Activated CD8-positive, alpha-beta memory T cell treated with anti-CD3 and anti-CD28 coated beads, Interleukin-2, amount 50 U/mL, for 4 hours (primary cell): ENCODE measurements at places on chromosomes 7 and 10.

- no peak for DNase-seq
Observed at GRCh38 chr7:44134943-44135628, 6.0 kb downstream of the MYL7 start.

DNA sequence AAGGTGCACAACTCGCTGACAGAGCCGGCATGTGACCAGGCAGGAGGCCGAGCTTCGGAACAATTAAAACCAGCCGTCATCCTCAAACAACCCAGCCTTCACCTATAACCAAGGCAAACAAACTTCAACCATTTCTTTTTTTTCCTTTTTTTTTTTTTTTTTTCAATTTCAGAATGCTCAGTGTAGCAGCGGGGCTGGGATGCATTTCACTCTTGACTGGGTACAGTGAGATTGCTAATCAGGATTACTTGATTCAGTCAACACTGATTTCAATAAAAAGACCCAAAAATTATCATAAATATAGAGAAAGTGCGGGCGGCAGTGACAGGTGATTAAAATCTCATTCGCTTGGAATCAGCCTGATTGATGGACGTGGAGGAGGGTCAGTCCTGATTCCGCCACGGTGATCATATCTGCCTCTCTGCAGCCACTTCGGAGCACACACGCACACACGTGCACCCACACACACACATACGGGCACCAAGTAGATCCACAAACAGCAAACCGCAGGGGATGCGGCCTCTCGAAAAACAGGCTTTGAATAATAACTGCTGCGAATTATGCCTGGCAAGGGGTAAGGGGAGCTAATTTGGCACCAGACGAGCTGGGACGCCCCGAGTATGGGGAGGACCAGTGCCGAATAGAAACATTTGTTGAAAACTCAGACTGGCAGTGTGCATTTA, 31.2 kb downstream of the EBF3 start:
- DNase-seq: no peak

GRCh38 chr7:85183296-85183695, 3.6 kb downstream of the SEMA3D start:
- no peak for DNase-seq

- no peak for DNase-seq
Observed at GRCh38 chr7:51033727-51034520, 251.2 kb upstream of the GRB10 start.

- DNase-seq: no peak
Observed at GRCh38 chr7:1725199-1725690, 55.2 kb downstream of the ELFN1 start.

DNA sequence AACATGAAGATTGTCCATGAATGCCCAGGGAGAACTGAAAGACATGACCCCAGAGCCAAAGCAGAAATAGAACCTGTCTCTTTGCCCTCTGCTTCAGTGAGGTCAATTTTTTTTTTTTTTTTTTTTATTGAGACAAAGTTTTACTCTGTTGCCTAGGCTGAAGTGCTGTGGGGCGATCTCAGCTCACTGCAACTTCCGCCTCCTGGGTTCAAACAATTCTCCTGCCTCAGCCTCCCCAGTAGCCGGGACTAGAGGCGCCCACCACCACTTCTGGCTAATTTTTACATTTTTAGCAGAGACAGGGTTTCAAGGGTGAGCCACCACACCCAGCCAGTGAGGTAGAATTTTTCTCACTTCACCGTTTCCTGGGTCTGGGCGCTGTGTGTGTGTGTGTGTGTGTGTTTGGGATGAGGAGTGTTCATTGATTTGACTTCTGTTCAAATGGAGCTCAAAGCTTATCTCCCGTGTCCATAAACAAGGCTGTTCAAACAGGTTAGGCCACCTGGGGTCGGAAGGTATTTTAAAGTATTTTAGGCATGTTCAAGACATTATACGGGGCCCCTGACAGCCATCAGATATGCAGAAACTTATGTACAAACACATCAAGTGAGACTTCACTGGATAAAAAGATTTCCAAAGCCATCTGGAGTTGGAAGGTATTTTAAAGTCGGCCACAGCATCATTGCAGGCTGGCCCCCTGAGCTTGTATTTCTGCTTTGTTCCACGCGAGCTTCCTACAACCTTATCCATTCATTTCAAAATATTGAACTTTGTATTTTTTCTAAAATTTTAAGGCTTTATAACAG, 93.8 kb downstream of the MAP3K8 start:
- no peak for DNase-seq

- DNase-seq: no peak
Observed at GRCh38 chr10:29102233-29102632, 186.6 kb upstream of the LYZL1 start.

GRCh38 chr7:55555160-55555559, 17.1 kb downstream of the VOPP1 start:
- no peak for DNase-seq

- no peak for DNase-seq
Observed at GRCh38 chr7:17633067-17633466, 307.2 kb downstream of the SNX13 start.

DNA sequence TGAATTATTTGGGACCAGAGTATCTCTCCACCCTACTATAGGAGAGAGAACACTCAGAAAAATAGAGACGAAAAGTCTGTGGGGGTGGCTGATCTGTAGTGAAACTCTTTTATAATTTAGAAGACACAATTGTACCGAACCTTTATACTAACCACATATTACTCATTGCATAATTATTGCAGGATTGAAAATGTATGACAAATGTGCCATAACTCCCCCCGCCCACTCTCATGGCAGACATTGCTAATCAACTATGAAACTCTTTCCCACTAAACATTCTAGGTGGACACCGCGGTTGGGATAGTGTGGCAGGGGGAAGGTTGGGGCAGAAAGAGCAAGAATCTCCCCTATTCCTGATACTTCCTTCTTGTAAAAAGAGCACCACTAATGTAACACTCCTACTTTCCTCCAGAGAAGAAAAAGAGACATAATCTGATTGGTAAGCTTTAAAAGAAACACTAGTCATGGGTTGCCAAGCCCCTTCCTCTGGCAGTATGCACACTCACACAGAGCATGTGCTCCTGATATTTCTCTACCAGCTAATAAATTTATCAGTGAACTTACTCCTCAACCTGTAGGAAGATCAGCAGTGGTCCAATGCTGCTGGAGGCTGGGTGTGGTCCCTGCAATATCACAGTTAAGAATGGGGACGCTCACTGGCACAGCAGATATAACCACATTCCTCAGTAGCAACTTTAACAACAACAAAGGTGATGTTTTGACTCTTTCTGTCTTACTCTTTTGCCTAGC, 18.7 kb upstream of the ARID5B start:
- DNase-seq: peak; percentile 33

DNA sequence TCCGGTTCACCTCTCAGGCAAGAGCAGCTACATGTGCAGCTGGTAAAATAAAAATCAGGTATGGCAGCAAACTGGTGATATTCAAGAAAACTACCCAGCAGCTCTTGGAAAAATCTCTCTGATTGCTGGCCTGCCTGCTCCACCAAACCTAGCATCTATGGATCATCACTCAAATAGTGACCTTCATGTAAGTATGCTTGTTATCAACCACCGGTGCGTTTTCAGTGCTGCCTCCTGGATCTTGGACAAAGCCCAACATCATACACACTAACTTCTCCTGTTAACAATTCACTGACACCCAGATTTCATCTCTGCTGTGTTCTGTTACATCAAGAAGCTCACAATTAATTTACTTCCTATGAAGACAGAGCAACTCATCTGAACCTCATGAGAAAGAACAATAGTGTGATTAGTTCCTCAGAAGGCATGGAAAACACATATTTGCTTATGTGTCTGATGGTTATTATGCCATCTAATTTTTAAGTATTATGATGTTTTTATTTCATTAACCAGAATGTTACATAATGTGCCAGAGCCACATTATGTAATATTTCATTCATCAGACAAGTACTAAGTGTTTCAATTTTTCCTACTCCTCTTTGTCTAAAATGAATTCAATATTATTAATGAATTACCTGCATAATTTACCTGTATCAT, 8.8 kb downstream of the CDK6 start:
- no peak for DNase-seq

GRCh38 chr10:118473305-118473960, 122.0 kb downstream of the PRLHR start:
- DNase-seq: no peak

DNA sequence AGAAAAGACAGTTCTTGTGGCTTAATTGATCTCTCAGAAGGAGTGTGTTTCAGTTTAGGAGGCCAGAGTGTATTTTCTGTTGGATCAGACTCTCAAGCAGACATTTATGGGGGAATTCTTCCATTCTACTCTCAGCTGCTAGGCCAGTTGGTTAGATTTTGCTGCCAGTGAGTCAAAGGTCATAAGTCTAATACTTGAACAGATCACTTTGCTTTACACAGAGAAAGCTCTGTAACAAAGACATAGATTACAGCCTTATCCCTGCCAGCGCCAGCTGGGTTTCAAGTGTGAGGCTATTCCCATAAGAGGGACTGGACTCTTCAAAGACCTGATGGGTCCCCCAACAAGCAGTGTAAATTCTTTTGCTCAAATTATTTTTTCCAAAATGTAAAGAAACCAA, 145.6 kb upstream of the SEMA3C start:
- DNase-seq: no peak

DNA sequence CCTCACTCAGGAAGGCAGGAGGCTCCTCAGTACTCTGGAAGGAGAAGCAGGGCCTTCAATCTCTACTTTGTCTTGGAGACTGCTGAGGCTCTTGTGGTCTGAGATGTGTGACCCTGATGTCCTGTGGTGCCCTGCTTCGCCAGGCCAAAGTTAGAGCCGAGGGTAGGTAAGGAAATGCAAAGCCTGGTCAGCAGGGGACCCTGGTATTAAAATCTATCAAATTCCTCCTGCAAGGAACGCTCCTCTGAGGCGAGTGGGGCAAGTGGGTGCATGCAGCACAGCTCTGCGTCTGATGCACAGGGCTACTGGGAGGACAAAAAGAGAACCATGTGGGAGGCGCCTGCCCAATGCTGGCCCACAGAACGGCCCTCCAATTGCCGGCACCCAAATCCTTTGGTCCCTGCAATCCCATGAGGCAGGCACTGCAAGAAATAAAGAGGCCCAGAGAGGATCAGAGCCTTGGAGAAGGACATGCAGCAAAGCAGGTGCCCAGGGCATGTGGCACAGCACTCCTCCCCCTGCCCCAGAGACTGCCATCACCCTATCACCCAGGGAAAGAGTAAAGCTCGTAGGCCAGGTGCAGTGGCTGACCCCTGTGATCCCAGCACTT, 23.1 kb upstream of the ZMIZ1 start:
- DNase-seq: no peak

DNA sequence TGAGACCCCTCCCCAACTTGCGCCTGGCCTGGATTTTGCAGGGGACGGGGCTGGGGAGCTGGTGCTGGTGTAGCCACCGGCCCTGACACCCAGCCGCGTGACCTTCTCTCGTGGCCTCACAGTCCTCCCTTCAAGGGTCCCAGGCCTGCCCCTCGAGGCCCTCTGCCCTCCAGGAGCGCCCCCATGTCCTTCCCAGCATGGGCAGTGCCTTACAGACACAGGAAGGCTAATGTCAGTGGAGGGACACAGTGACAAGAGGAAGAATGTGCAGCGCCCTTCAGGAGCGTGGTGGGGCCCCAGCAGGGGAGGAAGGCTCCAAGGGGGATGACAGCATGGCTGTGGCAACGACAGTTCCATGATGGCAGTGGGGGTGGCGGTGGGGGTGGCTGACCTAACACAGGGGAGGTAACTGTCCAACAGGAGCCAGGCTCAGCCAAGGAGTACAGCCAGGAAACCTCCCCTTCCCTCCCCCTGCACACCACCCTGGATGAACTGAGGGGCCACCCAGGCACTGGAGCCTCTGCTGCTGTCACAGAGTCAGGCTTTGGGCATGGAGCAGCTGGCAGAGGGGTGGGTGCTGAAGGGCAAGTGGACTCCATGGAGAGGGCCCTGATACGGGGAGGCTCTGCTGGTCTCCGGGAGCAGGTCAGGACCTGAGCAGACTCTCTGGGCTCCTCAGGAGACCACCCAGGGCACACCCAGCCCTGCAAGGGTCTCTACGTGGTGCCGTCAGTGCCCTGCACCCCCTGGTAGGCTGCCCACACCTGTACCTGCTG, 76.0 kb upstream of the RET start:
- DNase-seq: no peak

- no peak for DNase-seq
Observed at GRCh38 chr10:110872984-110873923, 1.5 kb downstream of the PDCD4 start.

DNA sequence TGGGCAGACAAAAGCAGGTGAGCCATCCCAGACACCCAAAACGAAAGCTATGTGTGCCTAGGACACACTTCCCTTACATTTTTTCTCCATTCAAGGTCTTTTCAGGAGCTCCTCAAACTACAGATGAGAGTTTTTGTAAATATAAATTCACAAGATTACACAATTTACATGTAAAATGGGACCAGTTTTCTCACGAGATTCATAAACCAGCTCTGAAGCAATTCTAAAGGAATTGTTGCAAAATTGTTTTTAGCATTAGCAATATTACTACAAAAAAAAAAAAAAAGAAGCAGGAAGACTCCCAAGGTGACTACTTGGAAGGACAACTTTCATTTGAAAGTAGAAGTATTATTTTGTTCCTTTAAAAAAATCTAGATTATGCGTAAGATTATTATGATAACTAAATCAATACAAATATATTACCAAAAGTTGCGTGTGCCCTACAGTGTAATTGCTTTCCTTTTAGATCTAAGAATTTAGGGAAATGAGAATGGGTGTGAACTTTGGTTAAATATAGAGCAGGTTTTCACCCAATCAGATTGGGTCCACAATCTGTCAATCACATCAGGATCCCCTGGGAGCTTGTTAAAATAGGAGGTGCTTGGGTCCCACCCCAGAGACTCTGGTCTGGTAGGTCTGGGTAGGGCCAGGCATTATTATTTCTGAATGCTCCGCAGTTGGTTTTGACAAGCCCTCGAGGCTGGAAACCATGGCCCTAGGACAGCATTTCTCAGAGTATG, 72.2 kb downstream of the TBXAS1 start:
- DNase-seq: no peak

DNA sequence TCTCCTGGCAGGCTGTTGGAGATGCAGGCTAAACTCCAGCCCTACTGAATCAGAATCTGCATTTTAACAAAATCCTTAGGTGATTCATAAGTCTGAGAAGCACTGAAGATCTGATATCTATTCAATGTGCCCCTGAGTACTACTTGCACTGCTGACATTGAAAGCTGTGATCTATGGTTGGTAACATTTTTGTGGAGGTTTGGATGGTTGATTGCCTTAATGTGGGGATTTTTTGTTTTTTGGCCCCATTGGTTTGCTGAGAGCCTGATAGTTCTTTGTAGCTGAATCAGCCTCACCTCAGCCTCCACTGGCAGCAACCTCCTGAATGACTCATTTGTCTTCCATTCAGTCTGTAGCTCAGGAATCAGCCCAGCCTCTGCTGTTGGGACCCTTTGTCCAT, 14.7 kb upstream of the LRRN3 start:
- DNase-seq: peak; percentile 41

- no peak for DNase-seq
Observed at GRCh38 chr7:2222516-2222915, 10.2 kb downstream of the MAD1L1 start.
